ENCODE measurements at places on chromosomes 11 and 22. TPM values are rescaled to one million over a fixed set of nuclear protein-coding genes. Genes with fewer than 3 reads are reported as not detected.

GRCh38 chr22:27580311-27580897 lies 221.2 kb downstream of the MN1 start:
- no peak for DNase-seq

- DNase-seq: peak; percentile 30
Measured at GRCh38 chr22:30490399-30490798, 15.1 kb downstream of the SEC14L4 start.

- peak; percentile 36 for DNase-seq
Measured at GRCh38 chr11:97033178-97033577, 643.4 kb downstream of the JRKL start.

The CNTF gene
- 1.6 TPM for total RNA-seq

DNA sequence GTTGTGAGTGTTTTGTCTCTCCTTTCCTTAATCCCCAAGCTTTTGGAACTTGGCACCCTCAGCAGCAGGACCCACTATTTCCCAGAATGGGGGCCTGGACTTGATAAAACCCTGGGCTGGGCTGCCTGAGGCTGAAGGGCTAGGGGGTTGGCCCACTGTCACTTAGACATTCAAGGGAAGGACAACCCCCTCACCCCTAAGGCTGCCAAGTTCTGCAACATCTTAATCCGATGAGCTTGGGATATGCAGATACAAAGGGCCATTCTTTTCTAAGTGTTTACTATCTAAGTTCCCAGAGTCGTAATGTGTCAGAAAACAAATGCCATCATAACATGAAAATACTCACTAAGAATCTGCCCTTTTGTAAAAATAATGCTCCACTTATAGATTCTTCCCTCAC lies 42.9 kb downstream of the IRAG1 start:
- DNase-seq: no peak

- peak; percentile 62 for DNase-seq
Measured at GRCh38 chr11:416757-417621, 2.2 kb upstream of the SIGIRR start.

DNA sequence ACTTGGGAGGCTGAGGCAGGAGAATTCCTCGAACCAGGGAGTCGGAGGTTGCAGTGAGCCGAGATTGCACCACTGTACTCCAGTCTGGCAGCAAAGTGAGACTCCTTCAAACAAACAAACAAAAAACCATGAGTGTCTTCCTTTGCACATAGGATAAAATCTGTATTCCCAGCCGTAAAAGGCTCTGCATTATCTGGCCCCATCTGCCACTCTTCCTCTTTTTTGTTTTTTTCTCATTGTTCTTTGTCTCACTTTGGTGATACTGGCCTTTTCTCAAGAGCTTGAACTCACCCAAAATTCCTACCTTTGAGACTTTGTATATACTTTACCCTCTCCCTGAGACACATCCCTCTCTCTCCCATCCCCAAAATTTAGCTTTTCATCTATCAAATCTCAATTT lies 17.6 kb downstream of the FDX1 start:
- DNase-seq: no peak

The TRIM51 gene
- total RNA-seq: not detected

The SYT9 gene
- total RNA-seq: 5.2 TPM

The JAML gene
- 0.09 TPM for total RNA-seq

DNA sequence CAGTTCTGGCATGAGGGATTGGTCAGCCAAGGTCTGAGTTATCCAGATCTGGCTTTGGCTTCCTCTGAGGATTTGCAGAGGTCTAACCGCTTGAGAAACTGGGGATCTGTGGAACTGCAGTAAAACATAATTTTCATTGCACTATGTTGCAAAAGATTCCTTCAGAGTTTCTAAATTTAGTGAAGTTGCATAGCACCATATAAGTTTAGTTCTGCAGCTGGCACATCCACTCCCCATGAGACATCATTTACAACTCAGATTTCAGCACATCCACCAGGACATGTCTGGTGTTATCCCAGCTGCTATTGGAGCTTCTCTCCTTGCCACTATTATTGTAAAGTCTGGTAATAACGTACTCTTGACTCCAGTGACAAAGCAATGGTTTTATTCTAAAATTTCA lies 181.5 kb downstream of the CWF19L2 start:
- DNase-seq: no peak

DNA sequence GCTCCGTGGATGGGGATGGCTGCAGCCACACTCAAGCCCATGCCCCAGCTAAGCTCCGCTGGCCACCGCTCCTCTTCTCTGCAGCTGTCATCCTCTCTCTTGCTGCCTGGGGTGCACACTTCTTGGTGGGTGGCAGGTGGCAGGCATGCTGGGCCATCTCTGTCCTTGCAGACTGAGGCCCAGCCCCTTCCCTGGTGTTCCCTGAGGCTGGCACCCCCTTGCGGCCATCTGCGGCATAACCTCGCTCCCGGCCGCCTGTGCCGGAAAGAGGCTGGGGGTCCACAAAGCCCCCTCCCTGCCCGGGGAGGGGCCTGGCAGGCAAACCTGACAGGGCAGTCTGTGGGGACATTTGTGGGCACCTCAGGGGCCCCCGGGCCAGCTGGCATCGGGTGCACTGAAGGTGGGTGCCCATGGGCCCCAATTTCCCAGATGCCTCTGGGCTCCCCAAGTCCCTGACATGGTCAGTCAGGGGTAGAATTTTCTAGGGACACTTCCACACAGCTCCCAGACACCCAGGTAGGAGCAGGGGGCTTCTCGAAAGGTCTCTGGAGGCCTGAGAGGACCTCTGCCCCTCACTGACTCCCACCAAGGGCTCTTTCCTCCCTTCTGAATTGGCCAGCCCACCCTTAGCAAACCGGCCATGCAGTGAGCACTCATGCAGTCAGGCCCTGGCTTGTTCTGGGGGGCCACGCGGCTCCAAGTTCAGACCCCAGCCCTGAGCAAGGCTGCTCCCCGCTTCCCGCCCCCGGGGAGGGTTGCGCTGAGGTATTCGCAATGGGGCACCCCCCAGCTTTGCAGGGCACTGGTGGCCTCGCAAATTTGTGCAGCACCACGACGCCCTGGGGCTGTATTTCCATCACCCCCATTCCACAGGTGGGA lies 23.5 kb upstream of the TH start:
- peak; percentile 81 for DNase-seq

DNA sequence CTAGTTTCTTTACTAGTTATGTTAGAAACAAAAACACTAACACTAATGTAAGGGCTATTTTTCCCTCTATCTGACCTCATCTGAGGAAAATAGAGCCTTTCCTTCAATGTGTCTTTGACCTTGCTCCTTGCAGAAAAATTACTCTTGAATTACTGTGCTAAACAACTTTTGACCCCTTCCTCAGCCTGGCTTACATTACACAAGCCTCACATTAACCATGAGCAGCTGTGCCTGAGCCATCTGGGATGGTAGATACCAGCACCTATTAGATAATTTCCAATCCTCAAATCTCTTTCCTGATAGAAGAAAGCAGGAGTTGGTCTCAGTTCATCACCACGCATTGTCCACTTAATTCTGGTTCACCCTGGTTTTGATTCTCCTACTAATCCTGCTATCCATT lies 134.4 kb upstream of the NCAM1 start:
- DNase-seq: no peak

DNA sequence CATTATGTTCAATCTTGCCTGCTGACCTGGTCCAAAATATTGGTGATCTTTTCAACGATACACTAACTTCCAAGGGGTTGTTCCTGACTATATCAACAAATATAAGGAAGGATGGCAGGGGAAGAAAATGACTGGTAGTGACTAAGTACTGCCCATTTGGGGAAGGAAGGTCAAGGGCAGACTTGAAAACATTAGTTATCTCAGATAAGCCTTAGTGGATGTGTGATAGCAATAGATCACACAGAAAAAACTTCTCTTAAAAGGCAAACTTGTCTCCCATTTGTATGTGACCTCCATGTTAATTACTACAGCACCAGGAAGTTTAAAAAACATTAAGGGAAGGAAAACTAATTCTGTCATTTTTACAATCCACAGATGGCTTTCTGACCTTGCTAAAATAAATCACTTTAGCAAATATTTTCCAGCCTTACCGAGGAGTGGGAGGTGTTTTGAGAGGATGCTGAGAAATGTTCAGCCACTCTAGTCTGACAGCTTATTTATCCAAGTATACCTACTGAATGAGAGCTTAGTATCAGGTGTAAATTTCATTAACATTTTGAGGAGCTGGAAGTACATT lies 88.2 kb upstream of the DDI1 start:
- no peak for DNase-seq

GRCh38 chr11:2205214-2205720 lies 33.7 kb upstream of the TH start:
- no peak for DNase-seq

DNA sequence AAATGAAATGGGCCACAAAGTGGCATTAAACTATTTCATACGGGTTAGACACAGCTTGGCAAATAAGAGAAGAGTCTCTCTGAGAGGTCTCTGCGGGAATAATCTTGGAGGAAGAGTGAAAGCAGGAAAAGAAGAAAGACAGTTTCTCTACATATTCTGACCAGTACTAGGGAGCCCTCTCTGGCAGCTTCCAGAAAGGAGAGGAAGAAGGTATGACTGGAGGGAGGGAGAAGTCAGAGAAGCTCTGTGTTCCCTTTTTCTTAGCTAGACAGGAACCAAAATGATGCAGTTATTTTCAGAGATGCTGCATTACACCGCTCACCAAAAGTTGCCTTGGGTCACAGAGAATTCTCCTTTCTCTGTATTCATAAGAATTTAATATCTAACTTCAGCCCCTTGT lies 382.1 kb downstream of the KCNA4 start:
- no peak for DNase-seq

The LRP4 gene
- 9.2 TPM for total RNA-seq

DNA sequence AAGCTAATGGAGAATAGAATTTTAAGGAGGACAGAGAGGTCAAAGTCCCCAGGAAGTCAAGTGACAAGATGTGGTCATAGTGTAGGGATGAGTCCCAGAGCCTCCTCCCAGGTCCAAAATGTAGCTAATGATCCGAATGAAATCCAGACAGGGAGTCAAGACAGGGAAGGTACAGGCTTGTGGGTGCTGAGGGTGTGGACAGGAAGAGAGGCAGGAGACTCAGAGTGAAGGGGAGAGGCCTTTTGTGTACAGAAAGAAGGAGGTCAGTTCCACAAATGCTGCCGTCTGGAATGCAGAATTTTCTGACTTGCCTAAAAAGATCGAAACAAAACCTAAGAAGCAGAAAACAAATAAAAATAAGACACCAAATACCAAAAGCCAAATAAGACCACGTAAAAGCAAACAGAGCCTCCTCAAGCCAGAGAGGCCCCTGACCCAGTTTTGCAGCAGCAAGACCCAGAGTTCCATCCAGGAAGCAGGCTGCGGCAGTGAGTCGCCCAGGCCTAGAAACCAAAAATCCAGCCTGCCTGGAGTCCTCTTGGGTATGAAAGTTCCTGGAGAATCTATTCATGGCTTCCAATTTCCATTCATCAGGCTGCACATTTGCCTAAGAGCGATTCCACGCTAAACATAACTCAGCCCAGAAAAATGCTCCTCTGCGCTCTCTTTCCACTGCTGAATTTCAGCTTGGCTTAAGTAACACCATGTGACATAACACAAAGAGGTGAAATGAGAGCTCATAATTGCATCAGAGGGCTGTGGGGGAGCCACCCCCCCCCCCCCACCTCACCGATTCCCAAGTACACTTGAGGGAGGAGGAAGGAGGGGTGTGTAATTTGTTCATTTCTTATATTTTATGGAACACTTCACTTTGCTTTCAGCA lies 71.2 kb downstream of the KIRREL3 start:
- DNase-seq: no peak

DNA sequence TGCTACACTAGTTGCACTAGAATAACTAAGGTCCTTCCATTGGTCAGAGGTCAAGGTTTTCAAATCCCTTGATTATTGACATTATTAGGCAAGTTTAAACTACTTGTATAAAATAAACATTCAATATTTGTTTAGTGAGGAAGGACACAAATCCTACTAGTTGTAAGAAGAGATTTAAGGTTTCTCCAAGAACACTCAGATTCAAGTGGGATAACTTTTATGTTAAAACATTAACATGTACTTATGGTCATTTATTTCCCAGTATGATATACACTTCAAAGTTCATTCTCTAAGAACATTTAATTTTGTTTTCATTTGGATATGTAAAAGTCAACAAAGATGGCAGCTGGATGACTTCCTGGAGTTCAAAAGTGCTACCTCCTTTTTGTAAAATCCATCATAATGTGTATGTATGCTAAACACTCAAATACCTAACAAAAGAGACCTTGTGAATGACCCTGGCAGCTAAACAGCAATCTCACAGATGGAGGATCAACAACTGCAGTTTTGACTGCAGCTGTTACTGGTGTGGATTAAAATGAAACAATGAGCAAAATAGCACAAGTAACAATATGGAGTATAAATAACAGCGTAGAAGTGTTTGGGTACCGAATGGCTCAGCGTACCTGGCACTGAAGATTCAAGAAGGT lies 1.5 kb downstream of the CCDC90B start:
- no peak for DNase-seq

The MAPK1 gene
- total RNA-seq: 61.4 TPM

DNA sequence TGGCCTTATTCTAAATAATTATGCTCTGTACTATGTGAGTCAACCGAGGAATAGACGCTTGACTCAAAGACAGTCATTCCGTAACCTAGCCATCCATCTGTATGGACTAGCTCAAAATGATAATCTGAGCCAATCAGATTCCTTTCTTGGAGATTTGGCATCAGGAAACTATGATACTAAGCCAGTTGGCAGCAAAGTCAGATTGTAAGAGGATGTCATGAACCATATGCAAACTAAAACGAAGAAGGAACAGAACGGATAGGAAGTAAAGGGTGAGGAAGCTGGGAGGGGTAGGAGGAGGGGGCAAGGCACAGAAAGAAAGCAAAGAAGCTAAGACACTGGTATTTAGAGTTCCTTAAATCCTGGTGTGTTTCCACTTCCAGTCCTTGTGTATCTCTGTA lies 10.7 kb upstream of the SESN3 start:
- no peak for DNase-seq

- no peak for DNase-seq
Measured at GRCh38 chr11:2088746-2089535, 50.2 kb downstream of the IGF2 start.

DNA sequence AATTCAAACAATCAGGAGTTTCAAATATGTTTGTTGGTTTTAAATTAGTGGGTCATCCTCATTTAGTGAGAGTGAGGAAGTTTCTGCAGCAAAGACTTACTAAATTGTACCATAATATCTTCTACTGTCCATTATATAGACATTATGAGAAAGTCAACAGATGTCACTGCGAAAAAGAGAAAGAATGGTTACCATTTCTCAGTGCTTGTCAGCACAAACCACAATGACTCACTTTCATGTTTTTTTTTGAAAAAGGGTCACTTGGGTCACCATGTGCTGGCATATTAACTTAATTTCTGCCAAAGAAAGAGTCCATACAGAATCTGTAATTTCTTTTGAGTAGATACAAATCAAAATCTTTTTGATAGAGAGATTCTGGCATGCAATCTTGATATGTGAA lies 924.6 kb upstream of the FAT3 start:
- DNase-seq: no peak

GRCh38 chr11:27231530-27231929 lies 131.5 kb downstream of the CCDC34 start:
- peak; percentile 32 for DNase-seq
